Progenitor cell of endocrine pancreas (in vitro differentiated cells): ENCODE measurements at places on chromosomes 3 and 15. TPM values are rescaled to one million over a fixed set of nuclear protein-coding genes. Genes with fewer than 3 reads are reported as not detected.

GRCh38 chr15:65646486-65646885, 24.7 kb downstream of the SLC24A1 start:
- DNase-seq: no peak

GRCh38 chr3:66644549-66644948, 143.7 kb upstream of the LRIG1 start:
- DNase-seq: no peak

GRCh38 chr15:84819291-84819768, 2.2 kb downstream of the ALPK3 start:
- DNase-seq: no peak

DNA sequence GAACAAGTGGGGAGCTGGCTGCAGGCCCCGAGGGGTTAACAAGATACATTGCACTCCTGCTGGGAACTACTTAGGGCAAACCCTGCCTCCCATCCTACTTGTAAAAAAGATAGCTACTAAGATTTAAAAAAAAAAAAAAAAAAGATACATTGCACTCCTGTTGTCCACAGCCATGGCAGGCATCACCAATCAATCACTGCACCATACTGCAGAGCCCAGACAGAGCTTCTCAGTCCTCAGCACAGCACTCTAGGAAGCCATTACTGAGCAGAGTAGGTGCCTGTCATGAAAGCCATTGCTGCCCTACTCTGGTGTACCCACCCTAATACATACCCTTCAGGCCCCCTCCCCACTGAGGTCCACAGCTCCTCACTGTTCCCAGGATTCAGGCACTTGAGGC, 64.8 kb downstream of the RASGRF1 start:
- no peak for DNase-seq

FGF7 gene
- 0.24 TPM in 1 of 2 replicates, not detected in the other for total RNA-seq

GRCh38 chr3:52236424-52236886, 2.5 kb downstream of the TWF2 start:
- no peak for DNase-seq

GRCh38 chr15:57873564-57874209, 167.2 kb downstream of the POLR2M start:
- no peak for DNase-seq
